Glomerular endothelial cell (primary cell): ENCODE measurements at places on chromosomes 7 and 10. TPM values are rescaled to one million over a fixed set of nuclear protein-coding genes. Genes with fewer than 3 reads are reported as not detected.

The RASA4B gene
- 12.1 and 14.4 TPM in 2 replicates for total RNA-seq

DNA sequence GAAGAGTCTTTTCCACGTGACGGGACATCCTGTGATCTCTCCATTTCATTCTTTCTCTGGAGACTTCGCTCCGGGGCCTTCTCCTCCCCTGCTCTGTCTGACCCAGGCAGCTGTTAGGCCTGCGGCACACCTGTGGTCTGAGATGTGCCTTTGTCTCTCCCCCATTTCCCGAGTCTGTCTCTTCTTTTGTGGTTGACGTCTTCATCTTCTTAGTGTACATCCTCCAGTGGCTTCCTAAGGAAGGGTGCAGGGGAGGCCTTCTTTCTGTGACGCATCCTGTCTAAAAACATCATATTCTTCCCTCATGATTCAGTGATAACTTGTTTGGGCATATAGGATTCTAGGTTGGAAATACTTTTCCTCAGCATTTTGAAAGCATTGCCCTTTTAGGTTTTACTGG, 17.2 kb upstream of the ATP6V0E2 start:
- DNase-seq, result no peak

GRCh38 chr10:124526621-124527267, 65.1 kb downstream of the LHPP start:
- no peak for DNase-seq

DNA sequence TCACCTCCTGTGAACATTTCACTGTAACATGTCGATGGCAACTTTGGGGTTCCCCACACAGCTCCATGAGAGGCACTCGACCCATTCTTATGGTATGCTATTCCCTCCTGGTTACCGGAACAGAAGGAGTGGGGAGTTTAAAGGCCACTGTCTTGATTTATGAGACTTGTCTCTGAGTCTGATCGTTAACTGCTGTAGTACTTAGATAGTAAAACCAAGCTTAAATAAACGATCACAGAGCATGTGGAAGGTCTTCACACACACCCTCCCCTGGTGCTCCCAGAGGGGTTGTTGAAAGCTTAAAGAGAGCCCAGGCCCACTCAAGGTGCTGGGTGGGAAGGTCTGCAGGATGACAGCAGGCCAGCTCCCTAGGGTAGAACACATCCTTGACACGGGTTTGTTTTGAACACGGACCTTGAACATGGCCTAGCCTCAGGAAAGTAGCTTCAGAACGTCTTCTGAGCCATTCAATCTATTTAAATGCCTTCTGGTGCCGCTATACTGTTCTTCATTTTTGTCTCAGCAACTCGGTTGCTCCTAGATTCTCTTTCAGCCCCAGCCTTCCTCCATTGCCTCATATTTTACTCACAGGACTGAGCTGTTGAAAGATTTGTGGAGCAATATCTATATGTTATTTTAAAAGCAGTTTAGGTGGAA, 335.3 kb downstream of the FGFR2 start:
- no peak for DNase-seq
